Posterior vena cava (tissue), 2 donors: ENCODE measurements at places on chromosomes 2 and 18.

DNA sequence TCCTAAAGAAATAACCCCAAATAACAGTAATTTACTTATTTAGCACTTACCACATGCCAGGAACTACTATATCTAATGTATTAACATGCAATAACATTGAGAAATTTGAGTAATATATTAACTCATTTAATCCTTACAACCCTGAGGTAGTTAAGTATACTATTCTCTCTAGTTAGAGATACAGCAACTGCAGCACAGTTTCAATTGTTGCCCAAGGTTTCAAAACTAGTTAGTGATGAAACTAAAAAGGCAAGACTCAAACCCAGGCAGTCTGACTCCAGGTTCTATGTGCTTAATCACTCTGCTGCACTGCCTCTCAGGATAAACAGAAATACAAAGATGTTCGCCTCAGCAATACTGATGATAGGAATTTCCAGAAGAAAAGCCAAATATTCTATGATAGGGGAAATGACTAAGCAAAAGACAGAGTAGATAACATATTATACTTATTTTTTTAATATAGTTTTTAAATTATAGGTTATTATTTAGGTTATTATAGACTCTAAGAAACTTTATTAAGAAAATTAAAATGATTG lies 88.0 kb downstream of the SS18 start:
- no peak for DNase-seq

DNA sequence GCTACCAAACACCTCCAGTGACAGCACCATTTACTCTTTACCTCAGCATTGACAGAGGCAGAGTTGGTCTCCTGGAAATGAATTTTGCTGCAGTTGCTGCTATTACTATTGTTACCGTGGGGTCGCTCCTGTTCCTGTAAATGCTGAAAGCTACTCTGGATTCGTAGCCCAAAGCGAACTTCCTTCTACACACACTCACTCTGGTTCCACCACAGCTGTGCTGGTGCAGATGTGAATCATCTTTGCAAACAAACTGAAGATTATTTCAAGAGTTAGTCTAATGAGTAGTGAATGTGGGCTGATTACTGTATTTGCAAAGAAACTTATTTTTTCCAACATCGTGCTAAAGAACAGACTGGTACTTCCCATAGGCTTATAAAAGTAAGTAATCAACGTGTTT lies 304.0 kb downstream of the LPIN1 start:
- no peak for DNase-seq

- DNase-seq = no peak
Measured at GRCh38 chr2:47014564-47015051, 99.0 kb upstream of the MCFD2 start.

GRCh38 chr2:142880279-142880678 lies 2.8 kb downstream of the KYNU start:
- no peak for DNase-seq

DNA sequence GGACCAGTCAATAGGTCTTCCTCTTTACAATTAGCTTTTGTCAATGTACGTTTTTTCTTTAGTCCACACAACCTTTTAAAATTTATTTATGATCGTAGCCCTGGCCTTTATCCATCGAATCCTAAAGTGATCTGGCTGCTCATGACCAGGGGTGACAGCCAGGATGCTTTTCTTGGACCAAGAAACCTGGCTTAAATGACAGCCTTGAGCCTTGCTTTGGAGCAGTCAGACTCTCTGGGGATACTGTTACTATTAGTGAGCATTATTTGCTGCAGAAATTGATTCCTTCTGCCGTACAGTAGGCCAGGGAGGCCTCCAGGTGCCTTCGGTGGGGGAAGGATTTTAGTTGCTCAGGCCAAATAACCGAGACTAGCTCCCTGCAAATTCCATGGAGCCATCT lies 70.2 kb downstream of the AGAP1 start:
- no peak for DNase-seq

DNA sequence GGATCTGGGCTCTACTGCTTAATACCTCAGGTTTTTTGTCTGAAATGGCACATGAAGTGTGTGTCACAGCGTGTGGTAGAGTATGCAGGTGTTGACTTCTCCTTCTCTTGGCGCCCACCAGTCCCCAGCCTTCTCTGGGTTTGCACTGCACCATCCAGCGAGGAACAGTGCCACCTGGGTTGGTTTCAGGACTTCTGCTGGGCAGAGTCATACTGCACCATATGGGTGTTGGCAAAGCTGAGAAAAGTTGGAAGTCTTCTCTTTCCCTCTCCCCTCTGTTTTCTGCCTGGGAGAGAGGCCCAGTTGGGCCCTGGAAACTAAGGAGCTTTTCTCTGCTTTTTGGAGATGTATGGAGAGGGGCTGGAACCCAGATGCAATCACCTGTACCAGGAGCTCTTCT lies 43.8 kb downstream of the TMEM185B start:
- DNase-seq = no peak

- no peak for DNase-seq
Measured at GRCh38 chr2:39739386-39739785, 39.7 kb downstream of the THUMPD2 start.

GRCh38 chr2:100106460-100106859 lies 35.9 kb downstream of the AFF3 start:
- no peak for DNase-seq

GRCh38 chr2:25566694-25567093 lies 106.7 kb downstream of the DTNB start:
- no peak for DNase-seq

GRCh38 chr2:37827911-37828511 lies 97.1 kb upstream of the RMDN2 start:
- DNase-seq = no peak

GRCh38 chr2:16069663-16069932 lies 129.2 kb downstream of the MYCN start:
- no peak for DNase-seq

GRCh38 chr2:71938108-71938507 lies 209.6 kb downstream of the CYP26B1 start:
- peak; percentile 46 for DNase-seq

- DNase-seq = no peak
Measured at GRCh38 chr2:104938231-104938941, 84.5 kb downstream of the POU3F3 start.

DNA sequence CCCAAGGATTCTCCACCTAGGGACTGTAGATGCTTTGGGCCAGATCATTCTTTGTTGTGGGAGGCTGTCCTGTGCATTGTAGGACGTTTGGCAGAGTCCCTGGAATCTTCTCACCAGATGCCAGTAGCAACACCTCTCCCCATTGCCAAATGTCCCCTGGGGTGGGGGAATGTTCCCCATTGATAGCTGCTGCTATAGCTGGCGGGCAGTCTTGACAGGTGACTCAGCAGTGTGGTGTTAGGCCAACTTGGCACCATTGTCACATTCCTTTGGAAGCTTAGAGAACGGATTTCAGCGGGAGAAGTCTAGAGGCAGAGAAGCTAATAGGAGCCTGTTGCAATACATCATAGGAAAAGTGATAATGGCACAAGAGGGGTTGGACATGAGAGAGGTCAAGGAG lies 495.7 kb upstream of the SMIM21 start:
- no peak for DNase-seq

GRCh38 chr2:30620102-30620501 lies 173.1 kb downstream of the LCLAT1 start:
- DNase-seq = no peak

- no peak for DNase-seq
Measured at GRCh38 chr2:76684756-76685155, 837.4 kb downstream of the LRRTM4 start.

- no peak for DNase-seq
Measured at GRCh38 chr2:148253685-148254084, 232.8 kb downstream of the MBD5 start.

- no peak for DNase-seq
Measured at GRCh38 chr18:74905247-74905646, 303.7 kb downstream of the PTGR3 start.

DNA sequence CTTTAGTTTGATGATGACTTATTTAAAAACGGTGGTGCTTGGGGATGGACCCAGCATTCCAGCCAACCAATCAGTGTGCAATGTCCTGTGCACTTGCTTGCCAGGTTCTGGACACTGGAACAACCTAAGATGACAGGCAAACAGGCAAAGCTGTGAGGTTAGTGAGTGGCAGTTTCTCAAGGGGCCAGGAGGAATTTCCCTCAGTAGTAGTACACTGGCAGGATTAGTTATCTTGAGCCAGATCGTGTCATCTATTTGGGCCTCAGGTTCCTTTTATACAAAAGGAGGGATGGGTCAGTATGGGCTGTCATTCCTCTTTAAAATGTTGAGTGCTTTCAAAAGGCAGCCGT lies 26.6 kb downstream of the MAP4K4 start:
- no peak for DNase-seq

GRCh38 chr2:127001751-127002150 lies 103.1 kb downstream of the TEX51 start:
- DNase-seq = no peak

DNA sequence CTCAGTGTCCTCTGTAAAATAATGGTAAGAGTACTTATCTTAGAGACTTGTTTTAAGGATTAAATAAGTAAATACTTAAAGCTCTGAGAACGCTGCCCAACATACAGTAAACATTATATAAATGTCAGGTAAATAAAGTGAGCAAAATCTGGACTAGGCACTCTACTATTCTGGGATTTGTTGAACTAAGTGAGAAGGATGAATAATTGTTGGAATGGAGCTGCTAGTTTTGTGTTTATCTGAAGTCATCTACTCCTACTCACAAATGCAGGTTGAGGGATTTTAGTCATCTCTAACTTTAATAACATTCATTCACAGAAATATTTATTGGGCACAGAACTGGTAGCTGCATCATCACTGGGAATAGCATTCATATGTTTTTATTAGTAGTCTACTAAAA lies 103.4 kb downstream of the MEIS1 start:
- no peak for DNase-seq

GRCh38 chr2:212929116-212929515 lies 222.3 kb downstream of the IKZF2 start:
- no peak for DNase-seq

DNA sequence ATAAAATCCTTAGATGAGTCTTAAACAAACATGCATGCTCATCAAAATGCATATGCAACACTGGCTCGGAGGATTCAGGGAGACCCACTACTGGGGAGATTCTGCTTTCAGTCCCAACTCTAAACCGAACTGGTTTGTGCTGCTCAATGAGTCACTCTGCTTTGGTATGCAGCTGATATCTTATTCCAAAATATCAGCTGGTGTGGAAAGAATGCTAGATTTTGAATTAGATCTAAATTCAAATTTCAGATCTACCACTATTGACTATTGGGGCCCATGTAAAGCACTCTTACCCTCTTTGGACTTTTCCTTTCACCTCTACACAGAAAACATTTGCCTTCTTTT lies 39.2 kb upstream of the TTN start:
- DNase-seq = no peak

GRCh38 chr2:7237466-7237865 lies 320.3 kb downstream of the RNF144A start:
- no peak for DNase-seq

DNA sequence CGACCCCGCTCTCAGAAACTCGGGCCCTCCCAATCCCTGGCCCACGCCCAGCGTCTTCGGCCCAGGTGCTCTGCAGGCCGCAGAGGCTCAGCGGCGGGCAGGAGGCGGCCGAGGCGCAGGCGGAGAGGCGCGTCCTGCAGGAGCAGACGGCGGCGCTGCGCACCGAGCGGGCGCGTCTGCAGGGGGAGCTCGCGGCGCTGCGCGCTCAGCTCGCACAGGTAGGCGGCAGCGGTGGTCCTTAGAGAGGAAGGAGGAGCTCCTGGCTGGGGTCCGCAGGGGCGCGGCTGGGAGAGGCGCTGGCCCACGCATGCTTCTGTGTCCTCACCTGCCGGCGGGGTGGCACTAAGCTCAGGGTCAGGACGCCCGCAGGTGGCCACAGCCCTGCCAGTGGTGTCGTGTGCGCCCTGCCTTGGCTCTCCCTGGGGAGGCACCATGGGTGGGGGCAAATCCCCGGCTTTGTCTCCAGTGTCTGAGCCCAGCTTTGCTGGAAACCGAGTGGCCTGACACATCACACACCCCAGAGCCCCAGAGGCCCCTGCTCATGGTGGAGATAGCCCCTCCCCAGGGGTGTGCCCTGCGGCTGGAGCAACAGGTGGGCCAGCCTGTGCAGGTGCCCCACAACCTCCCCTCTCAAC lies 14.9 kb upstream of the SNED1 start:
- DNase-seq = peak; percentile 74

DNA sequence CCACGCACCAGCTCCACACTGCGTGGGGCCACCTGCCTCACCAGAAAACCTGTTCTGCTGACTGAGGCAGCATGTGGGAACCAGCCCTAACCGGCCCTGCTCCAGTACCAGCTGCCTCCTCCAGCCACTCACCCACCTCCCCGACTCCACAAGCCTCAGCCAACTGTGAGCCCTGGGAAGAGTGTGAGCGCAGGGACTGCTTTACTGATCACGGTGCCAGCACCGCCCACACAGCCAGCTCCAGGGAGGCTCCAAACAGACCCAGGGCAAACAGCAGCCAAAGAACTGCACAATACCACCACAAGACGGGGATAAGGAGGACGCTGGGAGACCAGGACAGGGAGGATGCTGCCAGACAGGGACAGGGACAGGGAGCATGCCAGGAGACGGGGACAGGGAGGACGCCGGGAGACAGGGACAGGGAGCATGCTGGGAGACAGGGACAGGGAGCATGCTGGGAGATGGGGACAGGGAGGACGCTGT lies 28.4 kb downstream of the EIPR1 start:
- no peak for DNase-seq

DNA sequence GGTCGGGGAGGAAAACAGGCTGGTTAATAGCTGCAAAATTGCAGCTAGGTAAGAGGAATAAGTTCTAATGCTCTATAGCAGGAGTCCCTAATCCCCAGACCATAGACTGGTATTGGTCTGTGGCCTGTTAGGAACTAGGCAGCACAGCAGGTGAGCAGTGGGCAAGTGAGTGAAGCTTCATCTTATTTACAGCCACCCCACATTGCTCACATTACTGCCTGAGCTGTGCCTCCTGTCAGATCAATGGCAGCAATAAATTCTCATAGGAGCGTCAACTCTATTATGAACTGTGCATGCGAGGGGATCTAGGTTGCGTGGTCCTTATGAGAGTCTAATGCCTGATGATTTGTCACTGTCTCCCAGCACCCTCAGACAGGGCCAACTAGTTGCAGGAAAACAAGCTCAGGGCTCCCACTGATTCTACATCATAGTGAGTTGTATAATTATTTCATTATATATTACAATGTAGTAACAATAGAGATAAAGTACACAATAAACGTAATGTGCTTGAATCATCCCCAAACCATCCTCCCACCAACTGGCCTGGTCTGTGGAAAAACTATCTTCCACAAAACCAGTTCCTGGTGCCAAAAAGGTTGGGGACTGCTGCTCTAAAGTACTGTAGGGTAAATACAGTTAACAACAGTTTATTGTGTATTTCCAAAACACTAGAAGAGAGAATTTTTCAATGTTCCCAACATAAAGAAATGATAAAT lies 91.7 kb upstream of the TFCP2L1 start:
- DNase-seq = no peak

- DNase-seq = no peak
Measured at GRCh38 chr2:236883819-236884218, 201.9 kb upstream of the COPS8 start.

GRCh38 chr2:197312186-197312585 lies 1.6 kb upstream of the ANKRD44 start:
- DNase-seq = no peak

GRCh38 chr2:1876352-1876751 lies 132.0 kb upstream of the PXDN start:
- peak; percentile 64 for DNase-seq

GRCh38 chr2:136874258-136874657 lies 108.9 kb downstream of the THSD7B start:
- no peak for DNase-seq

GRCh38 chr2:111053825-111054515 lies 66.7 kb upstream of the BCL2L11 start:
- DNase-seq = no peak
